ENCODE measurements at places on chromosomes 5 and 9.

GRCh38 chr9:112035166-112035826, 138.7 kb downstream of the UGCG start:
- no peak for DNase-seq

DNA sequence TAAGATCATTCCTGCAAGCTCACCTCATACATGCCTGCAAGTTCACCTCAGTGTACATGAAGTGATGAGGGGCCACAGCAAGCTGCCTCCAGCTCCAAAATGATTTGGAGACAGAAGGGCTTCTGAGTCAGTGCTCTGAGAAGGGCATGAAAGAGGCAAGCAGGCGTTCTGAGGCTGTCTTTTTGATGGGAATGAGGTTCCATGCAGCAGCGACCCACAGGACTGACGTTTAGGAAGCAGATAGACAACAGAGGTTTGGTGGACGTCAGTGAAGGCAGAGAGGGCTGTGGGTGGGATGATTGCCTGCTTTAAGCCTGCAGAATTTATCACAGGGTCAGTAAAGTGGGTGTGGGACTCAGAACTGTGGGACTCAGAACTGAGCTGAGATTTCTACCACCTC, 8.9 kb upstream of the SMIM32 start:
- DNase-seq = no peak

GRCh38 chr9:89515416-89515815, 17.5 kb upstream of the SEMA4D start:
- DNase-seq = no peak

GRCh38 chr9:18463991-18464390, 10.0 kb upstream of the ADAMTSL1 start:
- no peak for DNase-seq

GRCh38 chr9:135410421-135410820, 69.2 kb upstream of the PPP1R26 start:
- no peak for DNase-seq

GRCh38 chr5:135671966-135672365, 93.2 kb upstream of the CXCL14 start:
- no peak for DNase-seq

DNA sequence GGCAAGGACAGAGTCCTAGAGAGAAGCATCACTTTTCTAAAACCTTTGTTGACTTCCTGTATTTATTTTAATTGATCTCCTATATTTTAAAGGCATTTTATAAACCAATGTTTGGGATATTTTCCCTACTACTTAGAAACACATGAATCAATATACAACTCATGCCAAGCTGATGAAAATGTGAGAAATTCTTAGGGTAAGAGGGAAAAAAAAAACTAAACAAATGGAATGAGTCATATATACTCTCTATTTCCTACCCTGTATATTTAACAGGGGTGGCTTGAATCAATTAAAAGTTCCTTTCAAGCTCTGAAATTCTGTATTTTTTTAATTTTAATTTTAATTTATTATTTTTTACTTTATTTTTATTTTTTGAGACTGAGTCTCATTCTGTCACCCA, 19.6 kb downstream of the BAAT start:
- DNase-seq = no peak

DNA sequence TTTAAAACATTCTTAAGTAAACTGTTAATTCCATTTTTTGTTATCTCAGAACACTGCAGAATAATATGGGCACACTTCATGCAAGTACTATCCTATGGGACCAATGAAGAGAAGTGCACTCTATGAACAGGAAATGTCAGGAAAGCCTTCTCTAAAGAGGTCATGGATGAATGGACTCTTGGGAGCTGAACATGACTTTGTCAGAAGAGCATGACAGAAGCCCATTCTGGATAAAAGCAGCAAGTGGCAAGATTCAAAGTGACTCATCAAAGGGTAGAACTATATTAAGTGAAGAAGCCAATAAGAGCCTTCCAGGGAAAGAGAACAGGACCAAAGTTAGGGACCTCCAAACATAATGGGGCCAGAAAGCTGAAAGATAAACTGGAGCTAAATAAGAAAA, 94.0 kb downstream of the RAPGEF6 start:
- DNase-seq = no peak

DNA sequence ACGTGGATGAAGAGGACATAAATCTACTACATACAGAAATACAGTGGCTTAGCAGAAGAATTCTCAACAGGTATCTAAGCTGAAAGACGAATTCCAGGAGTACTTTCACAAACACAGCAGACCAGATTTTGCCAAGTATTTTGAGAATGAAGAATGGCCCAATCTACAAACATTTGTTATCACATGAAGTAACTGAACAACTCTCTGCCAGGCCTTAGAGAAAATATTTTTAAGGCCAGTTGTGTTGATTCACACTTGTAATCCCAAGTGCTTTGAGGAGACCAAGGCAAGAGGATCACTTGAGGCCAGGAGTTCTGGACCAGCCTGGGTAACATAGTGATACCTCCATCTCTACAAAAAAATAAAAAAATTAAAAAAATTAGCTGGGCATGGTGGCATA, 14.3 kb downstream of the AGTPBP1 start:
- no peak for DNase-seq

DNA sequence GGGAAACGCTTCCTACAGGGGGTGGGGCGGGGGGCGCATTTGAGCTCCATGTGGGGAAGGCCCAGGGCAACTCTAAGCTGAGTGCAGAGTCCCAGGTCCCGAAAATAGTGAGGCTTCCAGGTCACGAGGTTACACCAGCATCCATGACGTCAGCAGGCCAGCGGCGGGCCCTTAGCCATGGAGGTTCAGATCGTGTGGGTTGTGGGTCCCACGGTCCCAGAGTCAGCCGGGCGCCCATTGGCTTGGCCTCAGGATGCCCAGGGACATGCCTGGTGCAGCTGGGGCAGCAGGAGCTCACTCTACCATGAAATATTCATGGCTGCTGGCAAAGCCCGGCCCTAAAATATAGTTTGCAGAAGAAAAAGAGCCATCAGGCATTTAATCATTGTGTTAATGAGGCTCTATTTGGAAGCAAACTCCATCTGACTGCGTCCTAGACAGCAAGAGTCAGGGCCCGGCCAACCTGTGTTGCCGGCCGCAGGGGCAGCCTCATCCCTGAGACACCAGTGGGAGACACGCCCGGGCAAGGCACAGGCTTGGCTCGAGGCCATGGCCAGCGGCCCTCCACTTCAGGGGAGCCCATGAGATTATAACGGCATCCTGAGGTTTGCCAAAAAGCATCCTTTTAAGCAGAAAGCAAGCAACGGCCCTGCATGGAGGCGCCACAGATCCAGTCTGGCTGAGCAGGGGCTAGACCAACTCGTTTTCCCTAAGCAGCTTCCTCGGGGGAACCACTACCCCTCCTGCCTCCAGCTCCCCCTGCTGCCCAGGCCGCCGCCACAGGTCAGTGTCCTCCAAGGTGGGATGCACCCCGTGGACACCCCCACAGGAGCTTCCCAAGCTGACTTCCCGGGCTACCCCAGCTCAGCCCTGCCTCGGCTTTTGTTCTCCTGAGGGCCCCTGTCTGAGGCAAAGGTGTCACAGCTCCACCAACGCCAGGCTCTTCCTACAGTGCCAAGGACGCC, 108.9 kb upstream of the PPP1R26 start:
- DNase-seq = no peak

- no peak for DNase-seq
Observed at GRCh38 chr9:69181908-69182353, 7.9 kb downstream of the TJP2 start.

DNA sequence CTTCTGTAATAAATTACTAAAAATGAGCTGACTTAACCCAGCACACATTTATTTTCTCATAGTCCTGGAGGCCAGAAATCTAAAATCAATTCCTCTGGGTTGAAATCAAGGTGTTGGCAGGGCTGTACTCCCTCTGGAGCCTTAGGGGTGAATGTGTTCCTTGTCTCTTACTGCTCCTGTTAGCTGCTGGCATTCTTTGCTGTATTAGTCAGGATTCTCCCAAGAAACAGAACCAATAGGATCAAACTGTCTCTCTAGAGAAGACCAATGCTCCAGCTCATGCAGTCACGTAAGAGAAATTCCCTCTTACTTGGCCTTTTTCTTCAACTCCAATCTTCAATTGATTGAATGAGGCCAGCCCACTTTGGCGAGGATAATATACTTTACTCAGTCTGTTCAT, 15.3 kb upstream of the CD180 start:
- no peak for DNase-seq

DNA sequence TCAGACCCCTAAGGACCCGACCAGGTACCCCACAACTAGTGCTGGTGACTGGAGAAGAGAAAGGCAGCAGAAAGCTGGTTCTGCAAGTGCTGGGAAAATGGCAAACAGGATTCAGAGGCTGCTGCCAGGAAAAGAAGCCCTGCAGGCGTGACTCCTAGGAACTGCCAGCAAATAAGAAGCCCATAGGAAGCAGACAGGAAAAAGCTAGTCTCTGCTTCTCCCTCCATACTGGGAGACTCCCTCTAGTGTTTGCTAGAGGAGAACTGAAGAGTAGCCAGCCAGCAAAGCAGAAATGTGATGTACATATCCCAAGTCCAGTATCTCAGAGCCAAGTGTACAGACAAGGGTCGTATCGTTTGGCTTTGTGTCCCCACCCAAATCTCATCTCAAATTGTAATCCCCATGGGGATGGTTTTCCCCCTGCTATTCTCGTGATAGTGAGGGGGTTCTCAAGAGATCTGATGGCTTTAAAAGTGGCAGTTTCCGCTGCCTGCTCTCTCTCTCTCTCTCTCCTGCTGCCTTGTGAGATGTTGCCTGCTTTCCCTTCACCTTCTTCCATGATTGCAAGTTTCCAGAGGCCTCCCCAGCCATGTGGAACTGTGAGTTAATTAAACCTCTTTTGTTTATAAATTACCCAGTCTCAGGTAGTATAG, 38.1 kb upstream of the TUSC1 start:
- no peak for DNase-seq

- DNase-seq = no peak
Observed at GRCh38 chr5:167843881-167844572, 447.4 kb upstream of the WWC1 start.

GRCh38 chr5:131783357-131783756, 13.5 kb downstream of the FNIP1 start:
- no peak for DNase-seq

DNA sequence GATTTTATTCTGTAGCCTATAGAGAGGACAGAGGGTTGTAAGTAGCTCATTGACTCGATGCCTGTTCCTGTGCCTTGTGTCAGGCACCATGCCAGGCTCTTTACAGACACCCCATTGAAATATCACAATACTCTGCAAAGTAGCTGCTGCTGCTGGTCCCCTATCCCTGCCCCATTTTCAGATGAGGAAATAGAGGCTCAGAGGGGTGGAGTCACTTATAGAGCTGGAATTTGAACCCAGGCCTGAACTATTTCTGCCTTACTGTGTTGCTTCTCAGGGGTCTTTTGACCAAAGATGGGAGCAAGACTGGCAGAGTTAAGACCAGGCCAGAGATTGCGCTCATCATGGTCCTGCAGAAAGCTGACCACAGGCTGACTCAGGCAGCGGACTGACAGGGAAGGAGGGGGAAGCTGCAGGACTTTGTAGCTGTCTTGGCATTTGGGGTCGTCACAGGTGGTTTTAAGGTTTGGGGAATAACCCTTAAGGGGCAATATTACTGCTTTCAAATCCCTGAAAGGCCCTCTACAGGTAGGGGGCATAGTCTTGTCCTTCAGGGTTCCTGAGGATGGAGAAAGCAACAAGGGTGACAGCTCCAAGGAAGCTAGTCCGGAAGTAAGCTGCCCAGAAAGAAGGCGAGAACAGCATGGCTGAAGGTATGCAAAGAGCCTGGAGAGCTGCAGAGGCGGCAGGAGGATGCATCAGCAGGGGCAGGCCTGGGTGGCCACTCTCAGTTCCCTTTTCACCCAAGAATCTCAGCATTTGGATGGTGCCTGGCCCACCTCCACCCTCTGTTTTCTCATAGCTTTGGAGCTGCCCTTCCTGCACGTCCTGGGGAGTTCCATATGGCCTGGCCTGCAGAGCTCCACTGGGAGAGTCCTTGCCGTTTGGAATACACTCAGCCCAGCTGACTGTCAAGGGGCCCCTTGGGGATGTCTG, 18.3 kb upstream of the NDST1 start:
- no peak for DNase-seq

GRCh38 chr9:126471084-126471624, 142.6 kb upstream of the LMX1B start:
- peak; percentile 86 for DNase-seq

DNA sequence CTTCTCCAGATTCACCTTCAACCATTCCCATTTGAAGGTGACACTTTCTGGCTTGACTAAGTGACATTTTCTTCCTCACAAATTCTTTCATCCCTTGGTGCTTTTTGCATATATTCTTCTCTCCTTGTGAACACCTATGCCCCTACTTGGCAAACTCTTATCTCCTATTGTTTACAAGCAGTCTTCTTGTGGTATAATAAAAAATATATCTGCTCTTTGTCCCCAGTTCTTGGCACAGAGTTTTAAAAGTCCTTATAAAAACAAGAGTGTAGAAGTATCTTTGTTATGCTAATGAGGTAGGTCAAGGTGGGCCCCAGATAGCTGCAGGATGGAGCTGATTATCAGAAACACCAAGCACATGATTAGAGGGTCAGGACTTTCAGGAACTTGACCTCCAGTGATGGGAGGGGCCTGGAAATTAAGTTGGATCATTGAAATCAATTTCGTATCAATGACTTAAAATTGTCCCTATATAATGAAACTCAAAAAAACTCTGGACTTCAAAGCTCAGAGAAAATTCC, 38.0 kb downstream of the TMEM161B start:
- DNase-seq = no peak

DNA sequence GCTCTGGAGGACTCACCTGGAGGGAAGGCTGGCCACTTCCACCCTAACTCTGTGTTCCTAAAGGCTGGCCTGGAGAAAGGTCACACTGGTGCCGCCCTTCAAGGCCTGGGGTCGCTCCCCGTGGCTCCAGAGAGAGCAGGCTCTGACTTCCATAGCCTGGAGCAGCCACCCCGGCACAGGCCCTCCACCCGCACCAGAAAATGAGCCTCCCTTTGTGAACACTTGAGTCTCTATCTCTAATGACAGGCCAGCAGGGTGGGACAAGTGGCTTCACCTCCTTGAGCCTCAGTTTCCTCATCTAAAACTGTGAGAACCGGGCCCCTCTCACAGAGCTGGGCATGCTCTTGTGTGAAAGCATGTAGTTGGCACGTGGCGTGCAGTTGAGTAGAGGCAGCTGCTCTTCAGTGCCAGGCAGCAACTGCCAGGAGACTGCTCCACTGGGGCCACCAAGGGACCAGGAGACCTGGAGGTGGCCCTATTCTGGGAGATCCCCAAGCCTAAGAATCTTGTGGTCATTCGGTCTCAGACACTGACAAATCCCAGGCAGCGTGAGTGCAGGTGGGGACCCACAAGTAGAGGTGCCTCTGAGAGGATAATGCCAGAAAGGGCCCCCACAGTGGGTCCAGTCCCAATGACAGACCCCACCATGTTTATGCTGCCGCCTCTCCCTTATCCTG, 56.7 kb upstream of the GARNL3 start:
- no peak for DNase-seq

DNA sequence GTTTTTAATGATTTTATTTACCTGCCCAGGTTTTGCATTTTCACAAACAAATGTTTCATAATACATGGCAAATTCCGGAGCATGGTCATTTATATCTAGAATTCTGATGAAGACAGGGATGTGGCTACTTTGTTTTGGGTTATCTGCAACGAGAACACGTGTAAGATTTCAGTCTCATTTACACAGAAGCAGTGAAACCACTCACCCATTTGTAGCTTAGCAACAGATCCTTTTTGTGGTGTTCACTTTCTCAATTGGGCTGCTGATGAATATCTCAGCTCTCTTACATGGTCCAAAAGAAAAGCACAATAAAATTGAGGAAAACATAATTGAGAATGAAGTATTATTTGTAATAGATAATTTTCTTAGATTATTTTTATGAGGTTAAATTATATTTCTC, 148.6 kb downstream of the CDH9 start:
- no peak for DNase-seq

- no peak for DNase-seq
Observed at GRCh38 chr5:82325155-82325554, 47.0 kb upstream of the RPS23 start.

Measured in activated CD8-positive, alpha-beta memory T cell treated with anti-CD3 and anti-CD28 coated beads, Interleukin-2, amount 50 U/mL, for 48 hours (primary cell).